ENCODE measurements at places on chromosomes 2 and 18.

- no peak for DNase-seq
These were observed 103.4 kb downstream of the NRP2 start for GRCh38 chr2:205785507-205786260.

DNA sequence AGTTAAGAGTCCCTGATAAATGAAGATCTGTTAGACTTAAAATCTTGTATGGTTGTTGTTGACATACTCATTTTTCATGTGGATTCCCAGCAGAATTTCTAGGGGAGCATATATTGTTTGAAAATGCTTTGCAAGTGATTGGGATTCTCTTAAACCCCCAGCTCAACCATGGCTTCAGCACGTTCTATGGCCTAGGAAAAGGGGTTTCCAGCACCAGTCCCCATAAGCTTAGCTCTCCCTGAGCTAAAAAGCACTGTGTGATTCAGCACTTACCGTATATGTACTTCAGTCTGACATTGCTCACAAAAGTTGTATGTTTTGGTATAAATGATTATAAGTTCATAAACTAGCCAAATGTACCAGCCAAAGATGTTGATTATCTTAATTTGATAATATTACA is 80.1 kb upstream of the EPB41L5 start:
- no peak for DNase-seq

DNA sequence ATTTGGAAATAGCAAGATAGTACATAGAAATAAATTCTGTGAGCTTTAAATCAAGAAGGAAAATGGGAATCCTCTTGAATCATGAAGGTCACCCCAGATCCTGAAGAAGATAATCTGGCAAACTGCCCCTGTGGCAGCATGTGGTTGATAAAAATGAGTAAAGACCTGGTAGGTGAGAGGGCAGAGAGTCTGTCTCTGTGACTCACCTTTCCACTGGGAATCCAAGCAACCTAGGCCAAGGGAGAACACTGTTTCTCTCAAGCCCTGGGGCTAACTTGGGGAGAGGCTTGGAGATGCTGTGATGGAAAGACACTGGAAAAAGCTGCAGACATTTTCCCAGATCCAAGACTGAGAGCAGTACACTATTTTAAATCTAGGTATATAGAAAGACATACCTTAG is 185.8 kb upstream of the CNTNAP5 start:
- DNase-seq, result no peak

- no peak for DNase-seq
These were observed 136.2 kb downstream of the LCLAT1 start for GRCh38 chr2:30583204-30583749.

- no peak for DNase-seq
These were observed 160.8 kb downstream of the TGIF1 start for GRCh38 chr18:3610813-3611212.

DNA sequence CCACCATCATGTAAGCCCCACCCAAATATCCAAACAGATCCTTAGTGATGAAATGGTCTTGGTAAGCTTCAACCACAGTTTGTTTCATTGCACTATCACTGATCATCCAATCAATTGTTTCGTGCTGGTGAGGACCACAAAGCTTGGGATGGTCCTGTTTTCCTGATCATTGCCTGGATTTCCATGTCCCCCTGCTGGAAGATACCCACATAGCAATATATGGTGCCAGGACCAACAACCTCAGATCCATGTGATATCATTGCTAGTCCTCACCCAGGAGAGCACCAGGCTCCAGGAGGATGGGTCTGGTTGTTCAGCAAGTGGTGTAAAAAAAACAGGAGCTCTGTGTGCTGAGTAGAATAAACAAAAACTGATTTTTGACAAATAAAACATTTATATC is 206.5 kb upstream of the SH3BP4 start:
- DNase-seq, result no peak

DNA sequence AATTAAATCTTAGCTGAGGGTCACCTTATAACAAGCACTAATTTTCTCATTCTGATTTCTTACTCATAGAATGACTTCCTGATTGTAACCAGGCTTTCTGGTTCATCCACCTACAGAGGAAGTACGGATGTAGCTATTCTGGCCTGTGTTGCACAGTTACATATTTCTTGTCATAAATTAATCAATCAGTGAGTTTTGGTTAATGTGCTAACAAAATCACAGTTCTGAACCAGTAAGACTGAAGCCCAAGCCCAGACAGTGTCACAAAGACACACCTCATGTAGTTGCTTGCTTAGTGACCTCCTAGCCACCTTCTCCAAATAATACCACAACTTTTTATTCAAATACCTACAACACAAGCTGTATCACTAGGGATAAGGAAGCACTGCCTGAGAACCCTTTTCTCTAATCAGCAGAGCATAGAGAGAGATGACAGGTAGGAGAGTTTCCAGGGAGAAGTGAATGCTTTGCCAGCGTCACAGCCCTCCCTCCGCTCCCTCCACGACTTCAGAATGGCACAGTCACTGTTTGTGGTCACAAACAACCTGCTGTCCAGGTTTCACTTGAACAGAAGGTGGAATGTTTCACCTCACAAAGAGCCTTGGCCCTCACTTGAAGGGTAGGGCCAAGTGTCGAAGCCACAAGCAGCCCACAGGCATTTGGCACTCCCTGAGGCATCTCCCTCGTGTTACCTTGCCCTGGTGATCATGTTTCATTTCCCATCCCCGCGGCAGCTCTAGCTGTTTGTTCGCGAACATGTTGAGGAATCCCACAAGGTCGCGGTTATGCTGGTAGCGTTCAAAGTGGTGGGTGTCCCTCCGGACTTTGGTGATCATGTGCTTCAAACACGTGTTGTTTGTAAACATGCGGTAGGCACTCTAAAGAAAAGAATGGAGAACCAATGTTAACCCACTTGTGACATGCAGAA is 120.8 kb upstream of the STK17B start:
- no peak for DNase-seq

GRCh38 chr2:109185338-109185737 is 56.3 kb downstream of the SH3RF3 start:
- DNase-seq, result no peak

- DNase-seq, result no peak
These were observed 20.7 kb downstream of the CCDC102B start for GRCh38 chr18:68818584-68818983.

GRCh38 chr2:239625156-239625845 is 224.5 kb upstream of the HDAC4 start:
- DNase-seq, result no peak

DNA sequence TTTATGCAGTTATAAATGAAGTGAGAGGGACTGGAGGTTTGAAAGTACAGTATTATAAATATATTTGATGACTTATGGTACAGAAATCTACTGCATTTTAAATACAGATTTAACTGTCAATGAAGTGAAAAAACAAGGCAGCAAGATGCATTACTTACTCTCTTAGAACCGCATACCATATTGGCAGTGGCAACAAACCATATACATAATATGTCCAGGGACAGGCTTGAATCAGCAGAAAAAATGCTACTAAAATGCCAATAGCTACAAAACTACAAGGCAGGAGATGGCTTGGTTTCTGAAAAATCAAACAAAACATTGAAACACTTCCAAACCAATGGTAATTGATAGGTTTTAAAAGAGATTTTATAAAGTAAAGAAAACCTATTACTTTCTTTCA is 77.2 kb downstream of the PIGN start:
- no peak for DNase-seq

GRCh38 chr18:9787712-9788111 is 79.6 kb downstream of the RAB31 start:
- no peak for DNase-seq

- DNase-seq, result no peak
These were observed 30.0 kb upstream of the RAB1A start for GRCh38 chr2:65159906-65160305.

- no peak for DNase-seq
These were observed 198.9 kb upstream of the PIK3C3 start for GRCh38 chr18:41756141-41756540.

GRCh38 chr2:101146535-101146934 is 4.6 kb downstream of the TBC1D8 start:
- DNase-seq, result no peak

GRCh38 chr2:11753452-11753885 is 7.0 kb downstream of the LPIN1 start:
- no peak for DNase-seq

DNA sequence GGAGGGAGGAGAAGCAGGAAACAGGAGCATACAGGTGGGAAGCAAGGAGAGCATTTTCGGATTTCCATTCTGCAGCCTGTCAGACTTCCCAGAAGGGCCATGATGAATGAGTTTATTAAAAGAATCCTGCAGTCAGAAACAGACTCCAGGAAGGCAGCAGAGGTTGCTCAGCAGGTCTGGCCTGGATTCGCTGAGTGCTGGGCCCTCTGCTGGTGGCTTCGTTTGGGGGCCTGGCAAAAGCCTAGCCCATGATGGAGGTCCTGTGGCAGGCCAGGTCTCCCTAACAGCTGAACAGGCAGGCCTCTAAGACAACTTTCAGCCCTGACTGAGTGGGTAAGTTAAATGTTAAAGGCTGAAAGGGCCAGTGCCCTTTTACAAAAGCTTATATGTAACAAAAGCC is 108.2 kb upstream of the CAPN13 start:
- DNase-seq, result peak; percentile 74

DNA sequence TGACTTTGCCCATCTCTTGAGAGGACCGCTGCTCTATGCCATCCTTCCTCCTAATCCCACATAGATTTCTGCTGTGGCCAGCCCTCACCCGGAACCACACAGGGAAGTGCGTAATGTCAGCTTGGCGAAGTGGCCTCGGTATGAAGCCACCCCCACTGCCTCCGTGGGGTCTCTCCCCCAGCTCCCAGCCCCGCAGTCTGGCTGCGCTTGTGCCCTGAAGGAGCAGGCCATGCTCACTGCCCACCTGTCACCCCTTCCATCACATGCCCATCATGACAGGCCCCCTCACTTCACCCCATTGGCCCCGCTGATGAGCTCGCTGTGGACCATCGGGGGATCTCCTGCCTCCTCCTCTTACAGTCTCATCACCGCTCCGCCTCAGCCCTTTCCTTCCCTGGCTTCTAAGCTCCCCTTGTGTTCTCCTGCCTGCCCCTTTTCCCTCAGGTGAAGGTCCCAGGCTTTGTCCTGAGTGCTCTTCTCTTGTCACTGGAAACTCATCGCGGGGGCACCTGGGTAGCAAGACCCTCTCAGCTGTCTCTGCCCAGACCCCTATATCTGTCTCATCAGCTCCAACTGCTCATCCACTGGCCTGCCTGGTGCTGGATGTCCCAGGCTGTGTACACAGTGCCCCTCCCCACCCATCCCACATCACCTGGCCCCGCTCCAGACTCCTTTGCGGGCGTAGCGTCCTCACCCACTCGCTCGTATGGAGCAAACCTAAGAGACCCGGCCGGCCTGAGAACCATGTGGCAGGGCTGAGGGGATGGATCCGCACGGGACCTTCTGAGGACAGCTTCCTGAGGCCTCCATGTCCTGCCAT is 81.7 kb downstream of the GLI2 start:
- DNase-seq, result no peak

GRCh38 chr2:20403774-20404312 is 43.0 kb upstream of the RHOB start:
- DNase-seq, result no peak

DNA sequence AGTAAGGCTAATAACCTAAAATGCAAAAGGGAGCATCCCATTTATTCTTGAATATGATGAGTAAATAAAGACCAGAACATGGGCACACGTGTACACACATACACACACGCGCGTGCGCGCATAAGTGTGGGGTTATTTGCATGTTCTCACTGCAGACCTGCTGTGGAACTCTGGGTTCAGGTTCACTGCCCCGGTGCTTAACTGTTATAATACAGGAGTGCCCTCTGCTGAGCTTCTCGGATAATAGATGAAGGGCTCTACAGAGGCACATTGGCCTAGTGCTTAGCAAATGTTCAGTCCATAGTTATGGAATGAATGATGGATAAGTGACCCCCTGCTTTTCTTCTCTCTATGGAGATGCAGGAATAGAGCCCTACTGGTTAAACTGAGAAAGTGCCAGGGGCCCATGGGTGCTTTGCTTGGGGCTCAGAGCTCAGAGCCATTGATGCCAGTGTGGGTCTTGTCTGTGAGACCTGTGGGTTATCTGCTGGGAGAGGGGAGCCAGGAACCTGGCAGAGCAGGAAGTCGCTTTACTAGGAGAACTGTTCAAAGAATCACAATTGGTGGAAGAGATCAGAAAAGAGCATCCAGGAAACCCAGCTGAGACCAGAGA is 3.6 kb upstream of the ARL4C start:
- peak; percentile 59 for DNase-seq

GRCh38 chr18:50162486-50163304 is 32.3 kb downstream of the MYO5B start:
- no peak for DNase-seq

GRCh38 chr18:54013452-54013851 is 211.0 kb downstream of the MBD2 start:
- DNase-seq, result no peak

GRCh38 chr18:36947820-36948348 is 119.0 kb downstream of the KIAA1328 start:
- DNase-seq, result peak; percentile 7

All from H7 (cell line).